ENCODE measurements at places on chromosomes 3 and 15.

- no peak for DNase-seq
These were observed 44.4 kb downstream of the AQP9 start for GRCh38 chr15:58182460-58183163.

- DNase-seq = no peak
These were observed 130.8 kb upstream of the SNTN start for GRCh38 chr3:63521657-63522056.

- DNase-seq = no peak
These were observed 2.3 kb downstream of the SERF2 start for GRCh38 chr15:43794269-43795037.

DNA sequence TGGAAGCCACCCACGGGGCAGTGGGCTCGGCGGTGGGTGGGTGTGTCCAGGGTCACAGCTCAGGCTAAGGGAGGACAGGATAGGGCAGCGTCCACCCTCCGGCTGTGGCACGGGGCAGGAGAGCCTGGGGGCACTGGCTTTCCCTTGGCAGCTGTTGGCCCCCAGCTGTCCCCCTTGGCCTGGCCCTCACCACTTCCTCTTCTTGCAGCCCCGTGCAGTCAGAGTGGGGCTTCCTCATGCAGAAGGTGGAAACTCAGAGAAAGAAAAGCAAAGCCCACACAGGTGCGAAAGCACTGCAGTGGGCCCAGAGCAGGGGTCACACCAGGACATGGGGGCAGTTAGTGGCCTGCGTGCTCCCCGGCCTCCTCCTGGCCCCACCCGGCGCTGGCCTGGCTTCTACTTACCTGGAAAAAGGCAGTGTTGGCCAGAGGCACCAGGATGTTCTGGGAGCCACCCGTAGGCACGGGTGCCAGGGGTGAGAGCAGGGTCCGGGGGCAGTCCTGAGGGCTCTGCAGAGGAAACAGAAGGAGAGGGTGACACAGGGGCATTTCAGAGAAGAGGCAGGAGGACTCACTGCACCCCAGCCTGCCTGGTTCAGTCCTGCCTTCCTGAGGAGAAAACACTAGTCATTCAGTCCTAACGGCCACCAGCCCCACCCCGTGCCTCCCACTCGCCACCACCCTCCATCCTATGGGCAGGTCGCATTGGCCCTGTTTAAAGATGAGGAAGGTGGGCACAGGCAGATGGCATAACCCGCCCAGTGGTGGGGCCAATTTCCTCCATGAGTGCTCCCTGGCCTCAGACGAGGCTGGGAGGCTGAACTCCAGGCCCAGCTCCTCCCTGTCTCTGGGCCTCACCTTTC is 28.3 kb downstream of the PLXND1 start:
- DNase-seq = no peak

GRCh38 chr15:76386926-76387325 is 50.4 kb downstream of the ISL2 start:
- no peak for DNase-seq

- DNase-seq = no peak
These were observed 324.6 kb downstream of the MFSD1 start for GRCh38 chr3:159126261-159127020.

- DNase-seq = no peak
These were observed 963 bp downstream of the SHQ1 start for GRCh38 chr3:72847282-72847681.

All from T-helper 1 cell (primary cell).